Activated CD8-positive, alpha-beta memory T cell treated with anti-CD3 and anti-CD28 coated beads for 1 hour (primary cell): ENCODE measurements at places on chromosomes 6 and 20.

DNA sequence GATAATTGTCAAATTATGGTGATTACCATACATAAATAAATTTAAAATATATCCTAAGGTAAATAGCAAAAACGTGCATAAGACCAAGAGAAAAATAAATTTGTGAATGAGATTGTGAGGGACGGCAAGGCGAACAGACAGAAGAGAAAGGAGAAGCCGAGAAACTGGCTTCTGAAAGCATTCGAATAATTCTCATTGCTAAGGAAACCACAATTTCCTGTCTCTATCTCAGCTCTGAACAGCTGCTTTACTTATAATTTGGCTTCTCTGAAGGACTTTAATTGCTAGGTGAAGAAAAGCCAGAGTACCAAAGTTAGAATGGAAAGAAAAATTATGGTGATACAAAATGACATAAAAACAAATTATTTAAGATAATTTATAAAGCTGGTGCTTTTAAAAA lies 79.0 kb upstream of the RGS17 start:
- no peak for DNase-seq

GRCh38 chr20:14497004-14497403 lies 159.6 kb upstream of the FLRT3 start:
- DNase-seq = no peak

DNA sequence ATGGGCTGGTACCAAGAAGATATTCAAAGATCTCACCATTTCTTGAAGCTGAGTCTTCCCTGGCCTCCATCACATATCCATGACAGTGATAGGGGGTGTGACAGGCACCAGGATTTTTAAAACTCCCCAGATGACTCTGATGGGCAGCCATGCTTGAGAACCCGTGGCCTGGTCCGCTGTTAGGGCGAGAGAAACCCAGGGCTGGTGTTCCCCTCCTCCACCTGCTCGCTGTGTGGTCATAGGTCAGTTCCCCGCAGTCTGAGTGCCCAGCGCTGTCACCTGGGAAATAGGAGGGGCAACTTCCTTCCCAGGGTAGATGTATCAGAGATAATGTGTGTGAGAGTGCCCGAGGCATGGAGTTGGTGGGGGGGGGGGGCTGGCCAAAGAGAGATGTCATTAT lies 50.9 kb downstream of the TMEM242 start:
- no peak for DNase-seq

- DNase-seq = no peak
Observed at GRCh38 chr6:36809941-36810803, 29.1 kb downstream of the CPNE5 start.

GRCh38 chr6:54102238-54102637 lies 9.0 kb upstream of the MLIP start:
- no peak for DNase-seq

- no peak for DNase-seq
Observed at GRCh38 chr20:50005471-50005981, 22.7 kb downstream of the SNAI1 start.

GRCh38 chr20:40109136-40109535 lies 579.9 kb downstream of the MAFB start:
- no peak for DNase-seq

DNA sequence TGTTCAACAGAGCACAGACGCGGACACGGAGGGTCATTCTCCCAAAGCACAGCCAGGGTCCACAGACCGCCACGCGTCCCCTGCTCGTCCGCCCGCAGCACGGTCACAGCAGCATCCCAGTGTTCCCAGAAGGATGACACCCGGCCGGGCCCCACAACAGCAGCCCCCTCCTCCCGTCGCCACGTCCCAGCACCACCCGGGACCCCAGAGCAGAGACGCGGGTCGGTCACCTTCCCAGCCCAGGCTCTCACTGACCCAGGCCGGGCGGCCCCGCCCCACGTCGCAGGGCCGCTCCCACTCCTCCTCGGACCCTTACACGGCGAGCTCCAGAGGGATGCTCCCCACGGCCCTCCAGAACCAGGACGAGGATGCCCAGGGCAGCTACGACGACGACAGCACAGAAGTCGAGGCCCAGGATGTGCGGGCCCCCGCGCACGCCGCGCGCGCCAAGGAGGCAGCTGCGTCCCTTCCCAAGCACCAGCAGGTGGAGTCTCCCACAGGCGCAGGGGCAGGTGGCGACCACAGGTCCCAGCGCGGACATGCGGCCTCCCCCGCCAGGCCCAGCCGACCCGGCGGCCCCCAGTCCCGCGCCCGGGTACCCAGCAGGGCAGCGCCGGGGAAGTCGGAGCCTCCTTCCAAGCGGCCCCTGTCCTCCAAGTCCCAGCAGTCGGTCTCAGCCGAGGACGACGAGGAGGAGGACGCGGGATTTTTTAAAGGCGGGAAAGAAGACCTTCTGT lies 64.3 kb downstream of the FNDC1 start:
- no peak for DNase-seq

- no peak for DNase-seq
Observed at GRCh38 chr20:19522071-19522801, 235.8 kb upstream of the RIN2 start.

DNA sequence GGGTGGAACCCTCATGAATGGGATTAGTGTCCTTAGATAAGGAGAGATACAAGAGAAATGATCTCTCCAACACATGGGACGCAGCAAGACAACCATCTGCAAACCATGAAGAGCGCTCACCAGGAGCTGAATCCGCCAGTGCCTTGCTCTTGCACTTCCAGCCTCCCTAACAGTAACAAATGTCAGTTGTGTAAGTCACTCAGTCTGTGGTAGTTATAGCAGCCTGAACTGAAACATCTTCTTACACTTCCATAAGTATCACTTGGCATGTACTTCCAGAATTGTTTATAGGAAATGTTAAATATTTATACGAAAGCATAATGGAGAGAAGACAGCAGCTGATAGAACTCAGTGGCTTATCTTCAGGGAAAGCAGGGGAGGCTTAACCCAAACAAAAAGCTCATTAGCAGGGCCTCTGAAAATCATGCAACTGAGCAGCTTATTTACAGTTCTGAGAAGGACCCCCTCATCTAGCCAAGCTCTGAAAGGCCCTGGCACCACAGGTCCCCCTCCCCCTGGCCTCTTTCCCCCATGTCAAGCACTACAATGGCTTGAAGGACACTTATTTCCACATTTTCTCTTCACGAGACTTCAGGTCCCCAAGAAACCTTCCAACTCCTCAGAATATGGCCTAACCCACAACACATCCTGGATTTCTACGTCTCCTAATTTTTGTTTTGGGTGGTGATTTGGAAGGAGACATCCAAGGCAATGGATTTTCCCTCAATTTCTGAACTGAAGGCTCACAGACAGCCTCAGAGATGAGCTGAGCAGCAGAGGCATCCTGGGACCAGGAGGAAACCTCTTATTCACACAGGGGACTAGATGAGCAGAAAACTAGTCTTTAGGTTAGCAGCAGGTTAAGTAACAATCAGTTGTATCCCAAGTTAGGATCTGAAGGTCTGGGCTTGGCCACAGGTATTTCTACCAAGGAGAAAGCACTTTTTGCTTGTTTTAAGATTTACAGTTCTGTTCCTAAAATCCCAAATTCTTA lies 49.1 kb downstream of the GCLC start:
- no peak for DNase-seq

DNA sequence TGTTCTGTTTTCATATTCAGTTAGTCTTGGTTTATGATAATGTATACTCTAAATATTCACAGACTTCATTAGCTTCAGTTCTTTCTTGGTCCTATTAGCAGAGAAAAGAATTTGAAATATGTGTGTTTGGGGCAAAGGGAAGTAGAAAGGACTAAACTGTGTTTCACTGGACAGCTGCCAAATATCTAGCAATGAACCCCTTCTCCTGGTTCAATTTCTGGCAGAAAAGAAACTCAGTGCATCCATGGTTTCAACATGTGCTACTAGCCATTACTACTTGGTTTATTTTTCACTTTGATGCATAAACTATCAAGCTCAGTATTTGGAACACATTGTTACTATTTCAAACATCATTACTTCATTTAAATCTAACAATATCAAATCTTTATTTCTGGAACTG lies 43.6 kb downstream of the FBXL4 start:
- no peak for DNase-seq

DNA sequence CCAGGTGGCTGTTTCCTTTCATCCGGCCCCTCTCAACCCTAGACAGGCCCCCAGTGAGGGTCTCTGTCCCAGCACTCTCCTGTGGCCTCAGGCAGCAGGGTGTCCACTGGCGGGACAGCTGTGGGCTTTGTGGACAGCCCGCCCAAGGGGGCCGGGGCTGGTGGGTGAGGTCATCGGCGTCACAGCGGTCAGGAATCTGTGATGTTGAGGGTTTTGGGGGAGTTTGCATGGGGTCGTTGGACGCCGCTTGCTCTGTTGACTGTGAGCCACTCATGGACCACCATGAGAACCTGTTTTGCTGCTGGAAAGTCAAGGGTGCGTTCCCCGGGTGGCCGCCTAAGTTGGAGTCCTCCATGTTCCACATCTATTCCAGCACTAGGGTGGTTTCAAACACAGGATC lies 146.4 kb downstream of the DTNBP1 start:
- no peak for DNase-seq

DNA sequence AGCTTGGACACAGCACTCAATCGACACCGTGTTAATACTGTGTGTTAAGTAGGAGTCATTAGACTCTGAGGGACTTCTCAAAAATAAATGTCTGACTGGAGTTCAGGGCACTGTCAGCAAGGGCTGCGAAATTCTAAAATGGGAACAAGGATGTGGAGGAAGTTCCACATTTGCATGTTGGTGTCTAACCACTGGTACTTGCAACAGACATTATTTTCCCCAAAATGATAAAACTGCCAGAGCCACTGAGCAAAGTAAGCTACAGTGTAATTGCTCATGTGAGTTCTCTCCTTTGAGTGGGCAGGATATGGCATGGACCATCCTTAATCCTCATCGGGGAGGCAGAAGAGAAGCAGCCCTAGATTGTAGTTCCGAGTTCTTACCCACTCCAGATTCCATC lies 215.9 kb downstream of the SLC24A3 start:
- no peak for DNase-seq

DNA sequence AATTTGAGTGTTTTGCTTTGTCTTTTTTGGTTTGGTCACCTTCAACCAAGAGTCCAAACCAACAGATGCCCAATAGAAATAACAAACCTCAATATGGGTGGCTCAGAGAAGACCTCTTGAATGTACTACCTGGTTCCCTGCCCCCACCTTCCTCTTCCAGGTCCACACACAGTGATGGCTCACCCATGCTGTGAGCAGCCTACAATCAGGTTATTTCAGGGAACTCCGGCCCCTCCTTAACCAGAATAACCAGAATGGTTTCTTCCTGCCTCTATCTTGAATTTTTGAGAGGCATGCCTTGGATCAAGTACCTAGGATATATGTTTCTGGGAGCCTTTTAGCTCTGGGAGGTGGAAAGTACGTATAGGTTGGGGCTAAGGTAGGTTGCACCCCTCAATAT lies 327.1 kb upstream of the PRDM1 start:
- DNase-seq = no peak

DNA sequence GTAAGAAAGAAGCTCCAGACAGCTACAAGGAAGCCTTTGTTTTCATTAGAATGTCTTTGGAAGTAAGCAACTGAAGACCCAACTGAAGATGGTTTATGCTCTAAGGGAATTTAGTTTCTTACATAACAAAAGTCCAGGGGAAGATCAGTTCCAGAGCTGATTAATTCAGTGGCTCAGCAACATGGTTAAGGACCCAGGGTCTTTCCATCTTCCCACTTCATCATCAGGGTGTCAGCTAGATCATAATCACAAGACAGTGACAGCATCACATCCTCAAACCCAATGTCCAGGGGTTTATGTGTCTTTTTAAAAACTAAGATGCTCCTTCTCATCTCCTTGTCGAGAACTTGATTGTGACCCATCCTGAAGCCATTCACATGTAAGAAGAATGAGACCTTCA lies 119.7 kb upstream of the PRDM1 start:
- DNase-seq = no peak

DNA sequence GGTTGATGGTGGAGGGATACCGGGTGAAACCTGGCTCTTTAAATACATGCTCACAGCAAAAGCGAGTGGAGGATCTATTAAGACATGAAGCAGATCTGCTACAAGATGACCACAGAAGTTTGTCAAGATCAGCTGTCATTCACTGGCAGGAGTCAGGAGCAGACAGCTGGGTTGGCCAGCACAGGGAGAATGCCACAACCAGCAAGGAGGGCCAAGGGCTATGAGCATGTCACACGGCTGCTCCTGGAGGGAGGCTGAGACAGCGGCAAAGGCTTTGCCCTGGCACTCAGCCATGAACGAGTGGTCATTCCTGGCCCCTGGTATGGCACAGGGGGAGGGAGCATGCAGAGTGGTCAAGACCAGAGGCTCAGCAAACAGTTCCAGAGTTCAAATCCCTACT lies 77.6 kb downstream of the POPDC3 start:
- DNase-seq = no peak

DNA sequence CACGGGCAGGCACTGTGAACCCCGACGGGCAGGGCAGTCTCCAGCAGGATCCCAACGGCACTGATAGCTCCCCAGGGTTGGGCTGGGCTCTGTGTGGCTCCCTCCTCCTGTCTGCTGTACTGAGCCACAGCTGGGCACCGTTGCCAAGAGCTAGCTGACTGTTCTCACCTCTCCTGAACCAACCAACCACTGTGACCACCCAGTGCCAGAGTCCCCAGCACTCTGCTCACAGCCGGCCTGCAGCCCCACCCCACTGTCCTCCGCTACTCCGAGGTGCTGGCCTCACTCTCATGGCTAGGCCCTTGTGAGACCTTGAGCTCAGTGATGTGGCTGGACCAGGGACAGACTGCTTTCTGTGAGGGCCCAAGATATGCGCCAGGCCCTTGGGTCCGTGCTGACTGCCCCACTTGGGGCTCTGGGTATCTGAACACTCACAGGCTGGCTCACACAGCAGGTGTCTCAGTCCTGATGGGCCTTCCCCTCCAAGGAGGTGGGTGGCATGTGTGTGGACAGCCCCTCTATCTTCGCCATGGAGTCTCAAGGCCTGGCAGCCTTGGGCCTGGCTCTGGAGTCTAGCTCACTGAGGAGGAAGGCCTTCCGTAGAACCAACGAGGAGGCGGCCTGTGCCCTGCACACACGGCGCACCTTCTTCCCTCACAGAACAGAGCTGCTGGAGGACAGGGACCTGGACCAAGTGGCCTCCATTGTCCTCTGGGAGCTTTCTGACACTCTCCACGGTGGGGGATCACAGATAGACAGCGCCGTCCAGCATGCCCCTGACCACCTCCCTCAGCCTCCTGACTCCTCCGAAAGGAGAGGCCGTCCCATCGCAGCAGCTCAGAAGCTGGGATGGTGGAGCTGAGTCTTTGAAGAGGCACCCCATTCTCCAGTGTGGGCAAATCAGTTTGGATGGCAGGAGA lies 53.5 kb downstream of the TCP11 start:
- DNase-seq = no peak

- no peak for DNase-seq
Observed at GRCh38 chr6:116661594-116661993, 7.0 kb downstream of the ZUP1 start.

- DNase-seq = no peak
Observed at GRCh38 chr20:7015257-7015656, 247.8 kb downstream of the BMP2 start.

GRCh38 chr6:150366118-150366778 lies 2.6 kb upstream of the IYD start:
- DNase-seq = no peak

- DNase-seq = no peak
Observed at GRCh38 chr20:56572172-56572571, 39.1 kb downstream of the FAM209B start.

- DNase-seq = no peak
Observed at GRCh38 chr6:15121977-15122550, 123.8 kb upstream of the JARID2 start.

- no peak for DNase-seq
Observed at GRCh38 chr20:22005535-22005934, 300.1 kb downstream of the PAX1 start.
